SW480 (cell line): ENCODE measurements at places on chromosomes 13 and 19.
A peak's percentile ranks its signal among the peaks of the same experiment; 100 is the strongest.

GRCh38 chr13:25302121-25302520, 696 bp downstream of the NUP58 start:
- DNase-seq = no peak

DNA sequence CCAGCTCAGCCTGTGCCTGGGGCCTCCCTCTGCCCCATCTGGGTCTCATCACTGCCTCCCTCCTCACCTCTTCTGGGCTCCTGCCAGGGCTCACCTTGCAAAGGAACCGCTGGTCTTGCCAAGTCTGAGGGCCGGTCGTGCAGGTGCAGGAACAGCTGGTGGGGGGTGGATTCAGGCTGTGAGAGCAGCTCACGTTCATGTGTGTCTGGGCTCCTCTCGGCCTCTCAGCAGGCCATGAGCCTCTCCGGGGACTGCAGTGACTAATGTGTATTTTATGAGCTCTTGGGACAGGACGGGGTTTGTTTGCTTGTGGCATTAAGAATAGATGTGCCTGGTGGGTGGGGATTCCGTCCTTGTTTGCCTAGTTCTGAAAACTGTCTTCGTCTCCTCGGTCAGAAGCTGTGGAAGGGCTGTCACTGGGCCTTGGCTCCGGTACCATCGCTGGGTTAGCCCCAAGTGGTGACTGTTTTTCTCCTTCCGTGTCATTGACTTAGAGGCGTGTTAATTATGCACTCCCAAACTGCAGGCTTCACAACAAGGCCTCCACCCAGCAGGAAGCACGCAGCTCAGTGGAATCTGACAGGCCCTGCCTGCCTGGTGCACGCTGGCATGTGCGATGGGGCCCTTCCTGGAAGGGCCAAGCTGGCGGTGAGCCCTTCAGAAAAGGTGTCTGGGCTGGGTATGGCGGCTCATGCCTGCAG, 77.6 kb downstream of the KDM4B start:
- DNase-seq = peak; percentile 86

- DNase-seq = no peak
Measured at GRCh38 chr13:75373988-75374387, 108.0 kb downstream of the TBC1D4 start.

GRCh38 chr13:63305641-63306133, 1890.0 kb upstream of the PCDH20 start:
- no peak for DNase-seq

- no peak for DNase-seq
Measured at GRCh38 chr13:78764665-78765064, 105.7 kb upstream of the OBI1 start.

DNA sequence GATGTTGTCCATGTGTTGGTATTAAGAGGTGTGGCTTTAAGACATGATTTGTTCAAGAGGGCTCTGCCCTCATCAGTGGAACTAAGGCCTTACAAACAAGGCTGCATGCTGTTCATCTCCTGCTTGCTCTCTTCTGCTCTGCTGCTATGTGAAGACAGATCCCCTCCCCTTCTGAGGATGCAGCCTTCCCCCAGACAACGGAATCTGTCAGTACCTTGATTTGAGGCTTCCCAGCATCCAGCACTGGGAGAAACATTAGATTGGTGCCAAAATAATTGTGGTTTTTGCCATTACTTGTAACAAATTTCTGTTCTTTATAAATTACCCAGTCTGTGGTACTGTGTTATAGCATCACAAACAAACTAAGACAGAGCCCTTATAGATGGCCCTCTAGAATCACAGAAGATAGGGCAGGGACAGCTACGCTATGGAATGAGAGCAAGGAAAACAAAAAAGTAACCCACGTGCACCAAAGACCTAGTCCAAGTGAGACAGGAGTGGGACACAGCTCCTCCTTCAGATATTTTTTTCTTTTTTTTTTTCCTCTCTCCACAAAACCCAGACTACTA, 151.5 kb upstream of the RXFP2 start:
- no peak for DNase-seq

- no peak for DNase-seq
Measured at GRCh38 chr13:42924344-42924743, 67.7 kb downstream of the EPSTI1 start.

DNA sequence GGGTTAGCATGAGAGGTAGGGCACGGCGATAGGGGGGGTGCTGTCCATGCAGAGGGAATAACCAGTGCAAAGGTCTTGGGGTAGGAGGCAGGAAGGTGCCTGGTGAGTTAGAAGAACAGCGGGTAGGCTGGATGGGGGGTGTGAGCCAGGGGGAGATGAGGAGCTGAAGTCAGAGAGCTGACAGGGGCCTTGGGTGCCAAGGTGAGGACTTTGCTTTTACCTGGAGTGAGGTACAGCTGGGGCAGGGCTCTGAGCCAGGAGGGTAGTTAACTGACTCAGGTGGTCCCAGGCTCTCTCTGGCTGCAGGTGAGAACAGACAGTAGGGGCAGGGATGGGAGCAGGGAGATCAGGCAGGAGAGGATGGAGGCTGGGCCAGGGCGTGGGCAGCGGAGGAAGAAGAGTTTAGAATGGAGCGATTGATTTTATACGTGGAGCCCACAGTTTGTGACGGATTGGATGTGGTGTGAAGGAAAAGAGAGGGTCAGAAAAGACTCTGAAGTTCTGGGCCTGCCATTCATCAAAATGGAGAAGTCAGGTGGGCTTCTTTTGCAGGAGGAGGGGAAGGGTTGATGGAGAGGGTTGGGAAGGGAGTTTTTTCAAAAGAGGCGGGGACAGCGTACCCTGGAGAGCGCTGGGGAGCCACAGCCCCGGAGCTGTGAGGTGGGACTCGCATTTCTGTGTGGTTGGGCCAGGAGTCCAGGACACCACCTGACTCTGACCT, 1.2 kb upstream of the GRAMD1A start:
- no peak for DNase-seq

DNA sequence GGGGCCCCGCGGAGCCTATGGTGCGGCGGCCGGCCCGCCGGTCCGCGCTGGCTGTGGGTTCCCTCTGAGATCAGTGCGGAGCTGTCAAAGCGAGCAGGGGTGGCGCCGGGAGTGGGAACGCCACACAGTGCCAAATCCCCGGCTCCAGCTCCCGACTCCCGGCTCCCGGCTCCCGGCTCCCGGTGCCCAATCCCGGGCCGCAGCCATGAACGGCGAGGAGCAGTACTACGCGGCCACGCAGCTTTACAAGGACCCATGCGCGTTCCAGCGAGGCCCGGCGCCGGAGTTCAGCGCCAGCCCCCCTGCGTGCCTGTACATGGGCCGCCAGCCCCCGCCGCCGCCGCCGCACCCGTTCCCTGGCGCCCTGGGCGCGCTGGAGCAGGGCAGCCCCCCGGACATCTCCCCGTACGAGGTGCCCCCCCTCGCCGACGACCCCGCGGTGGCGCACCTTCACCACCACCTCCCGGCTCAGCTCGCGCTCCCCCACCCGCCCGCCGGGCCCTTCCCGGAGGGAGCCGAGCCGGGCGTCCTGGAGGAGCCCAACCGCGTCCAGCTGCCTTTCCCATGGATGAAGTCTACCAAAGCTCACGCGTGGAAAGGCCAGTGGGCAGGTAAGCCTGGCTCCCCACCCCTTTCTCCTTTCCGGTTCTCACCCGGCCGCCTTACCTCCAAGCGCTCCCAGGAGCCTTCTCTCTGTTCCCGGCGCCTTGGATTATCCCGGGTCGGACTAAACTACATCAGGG, at the start of gene PDX1:
Gene PDX1 (plus strand): TSS at position 67 of the 743 bp plus-strand sequence. CDS start 139 bp downstream, at position 206.
- peak; percentile 84 for DNase-seq

DNA sequence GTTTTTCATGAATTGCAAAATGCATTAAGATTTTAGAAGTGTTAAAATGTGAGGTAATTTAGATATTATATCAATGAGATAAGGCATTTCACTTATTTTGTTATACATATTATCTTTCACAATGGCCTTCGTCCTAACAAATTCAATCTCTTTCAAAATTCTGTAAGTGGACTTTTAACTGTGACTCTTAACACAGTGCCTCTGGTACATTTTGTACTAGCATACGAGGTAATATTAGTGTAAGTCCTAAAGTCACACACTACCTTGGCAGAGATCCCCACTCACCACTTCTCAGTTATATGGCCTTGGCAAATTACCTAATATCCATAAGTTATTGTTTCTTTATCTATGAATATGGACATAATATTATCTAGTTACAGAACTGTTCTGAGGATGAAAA, 101.3 kb upstream of the SLITRK6 start:
- no peak for DNase-seq

DNA sequence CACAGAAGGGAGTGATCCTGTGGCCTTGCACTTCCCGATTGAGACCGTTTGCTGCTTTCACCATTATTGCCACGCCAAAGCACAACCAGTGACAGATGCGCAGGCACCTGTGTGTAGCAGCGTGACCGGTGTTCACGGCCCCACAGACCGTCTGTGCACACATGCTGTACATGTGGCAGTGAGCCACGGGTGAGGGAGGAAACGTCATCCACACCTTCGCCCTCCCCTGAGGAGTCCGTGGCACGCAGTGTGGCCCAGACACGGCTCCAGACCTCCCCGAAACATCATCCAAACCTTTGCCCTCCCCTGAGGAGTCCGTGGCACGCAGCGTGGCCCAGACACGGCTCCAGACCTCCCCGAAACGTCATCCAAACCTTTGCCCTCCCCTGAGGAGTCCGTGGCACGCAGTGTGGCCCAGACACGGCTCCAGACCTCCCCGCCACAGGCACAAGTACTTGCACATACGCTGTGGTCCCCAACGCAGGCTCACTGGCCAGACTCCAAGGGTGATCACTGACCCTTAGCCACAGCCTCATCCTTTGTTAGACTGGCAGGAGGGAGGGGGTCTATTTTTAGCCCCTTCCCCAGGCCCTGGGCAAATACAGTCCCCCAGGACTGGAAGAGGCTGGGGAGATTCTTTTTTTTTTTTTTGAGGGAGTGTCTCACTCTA, 7.9 kb upstream of the SHC2 start:
- DNase-seq = no peak

DNA sequence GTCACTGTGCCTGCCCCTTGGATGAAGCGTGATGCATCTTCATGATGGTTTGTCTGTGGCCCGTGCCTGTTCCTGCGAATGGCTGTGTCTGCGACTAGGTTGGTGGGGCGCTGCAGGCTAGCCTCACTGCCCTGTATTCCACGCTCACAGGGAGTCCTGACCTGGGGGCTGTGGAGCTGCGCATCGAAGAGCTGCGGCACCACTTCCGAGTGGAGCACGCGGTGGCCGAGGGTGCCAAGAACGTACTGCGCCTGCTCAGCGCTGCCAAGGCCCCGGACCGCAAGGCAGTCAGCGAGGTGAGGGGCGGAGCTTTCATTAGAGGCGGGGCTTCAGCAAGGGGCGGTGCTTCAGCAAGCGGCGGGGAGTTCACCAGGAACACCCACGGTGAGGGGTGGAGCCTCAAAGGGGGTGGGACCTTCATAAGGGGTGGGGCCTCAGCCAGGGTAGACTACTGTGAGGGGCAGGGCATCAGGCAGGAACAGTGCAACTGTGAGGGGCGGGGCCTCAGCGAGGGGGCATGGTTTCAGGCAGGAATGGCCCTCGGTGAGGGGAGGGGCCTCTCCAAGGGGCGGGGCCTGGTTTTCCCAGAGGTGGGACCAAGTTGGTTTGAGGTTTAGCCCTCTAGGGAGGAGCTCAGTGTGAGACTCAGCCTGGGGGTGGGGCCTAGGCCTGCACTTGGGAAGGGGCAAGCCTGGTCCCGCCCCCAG, 17.2 kb downstream of the PKN1 start:
- peak; percentile 58 for DNase-seq

DNA sequence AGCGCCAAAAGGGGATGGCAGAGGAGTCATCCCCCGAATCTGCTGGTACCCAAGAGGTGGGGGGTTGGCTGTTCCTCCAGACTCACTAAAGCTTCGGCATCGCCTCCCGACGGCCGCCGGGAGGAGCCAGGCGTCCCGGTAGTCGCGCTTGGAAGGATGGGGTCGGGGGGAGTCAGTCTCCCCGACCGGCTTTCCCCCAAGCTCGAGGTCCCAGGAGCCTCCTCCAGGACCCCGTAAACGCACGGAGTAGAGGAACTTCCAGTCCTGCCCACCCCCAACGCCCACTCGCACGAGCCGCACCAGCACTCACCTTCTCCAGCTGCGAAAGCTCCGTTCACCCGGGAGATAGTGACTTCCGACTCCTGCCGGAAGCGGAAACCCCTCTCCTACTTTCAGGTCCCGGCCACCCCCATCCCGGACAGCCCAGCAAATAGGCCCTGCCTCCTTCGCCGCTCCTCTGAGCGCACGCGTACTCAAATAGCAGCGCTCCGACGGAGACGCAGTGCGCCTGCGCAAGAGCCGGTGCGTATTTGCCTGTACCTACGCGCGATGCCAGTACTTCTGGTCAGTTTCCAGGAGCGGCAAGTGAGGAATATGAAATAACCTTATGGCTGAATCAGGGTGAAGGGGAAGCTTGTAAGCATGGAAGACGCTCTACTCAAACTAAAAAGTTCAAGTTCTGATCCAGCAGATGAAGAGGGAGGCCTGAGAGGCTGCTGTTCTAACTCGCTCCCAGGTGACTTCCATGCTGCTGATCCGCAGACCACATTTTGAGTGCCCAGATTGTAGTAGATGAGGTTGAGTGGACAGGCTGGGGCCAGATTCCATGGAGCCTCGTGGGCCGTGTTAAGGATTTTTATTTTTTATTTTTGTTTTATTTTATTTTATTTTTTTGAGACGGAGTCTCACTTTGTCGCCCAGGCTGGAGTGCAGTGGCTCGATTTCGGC, at the start of gene ELOF1:
Gene ELOF1 (minus strand): TSS at position 350 of the 948 bp plus-strand sequence. CDS start 4,883 bp downstream, outside the sequence.
- peak; percentile 97 for DNase-seq

- no peak for DNase-seq
Measured at GRCh38 chr19:12244370-12244769, 50.3 kb downstream of the ZNF44 start.

- no peak for DNase-seq
Measured at GRCh38 chr13:67076378-67076777, 153.8 kb downstream of the PCDH9 start.

DNA sequence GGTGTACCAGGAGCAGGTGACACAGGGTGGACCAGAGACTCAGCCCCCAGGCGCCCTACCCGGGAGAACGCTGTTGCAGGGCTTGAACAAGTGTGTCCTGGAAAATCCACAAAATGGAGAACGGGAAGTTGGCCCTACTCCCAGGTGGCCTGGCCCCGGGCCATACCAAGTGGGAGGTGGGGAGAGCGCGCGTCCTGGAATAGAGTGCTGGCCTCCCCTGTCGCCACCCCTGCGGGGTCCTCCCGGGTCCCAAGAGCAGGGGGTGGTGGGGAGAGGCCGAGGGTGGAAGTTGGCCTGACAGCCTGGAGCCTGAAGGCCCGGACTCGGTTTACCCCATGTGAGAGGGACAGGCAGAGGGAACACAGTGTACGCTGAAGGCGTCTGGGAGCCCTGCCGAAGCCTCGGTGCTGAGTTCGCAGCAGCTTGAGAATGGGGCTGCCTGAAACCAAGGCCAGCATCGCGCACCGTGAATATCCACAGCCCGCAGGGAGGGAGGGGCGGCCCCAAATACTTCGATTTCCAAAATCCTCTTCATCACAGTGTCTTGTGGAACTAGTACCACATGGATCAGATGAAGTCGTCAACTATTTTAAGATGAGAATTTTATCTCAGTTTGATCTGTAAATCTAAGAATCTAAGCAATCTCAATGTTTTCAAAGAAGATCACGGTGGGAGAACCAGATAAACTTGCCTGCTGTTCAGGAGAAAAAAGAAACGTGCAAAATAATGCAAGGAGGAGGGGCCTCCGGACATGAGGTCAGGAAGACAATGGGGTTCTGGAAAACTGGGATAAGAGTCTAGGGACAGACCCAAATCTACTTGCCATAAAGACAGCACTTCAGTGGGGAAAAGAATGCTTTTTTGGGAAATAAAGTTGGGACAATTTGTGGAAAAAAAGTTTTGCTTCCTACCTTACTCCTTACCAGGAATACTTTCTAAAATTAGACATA, 10.4 kb upstream of the KLF16 start:
- no peak for DNase-seq

- no peak for DNase-seq
Measured at GRCh38 chr13:78465250-78465649, 138.1 kb downstream of the POU4F1 start.

GRCh38 chr19:3723883-3724282, 15.7 kb downstream of the TJP3 start:
- no peak for DNase-seq
